ENCODE measurements at places on chromosomes 7 and 10.

DNA sequence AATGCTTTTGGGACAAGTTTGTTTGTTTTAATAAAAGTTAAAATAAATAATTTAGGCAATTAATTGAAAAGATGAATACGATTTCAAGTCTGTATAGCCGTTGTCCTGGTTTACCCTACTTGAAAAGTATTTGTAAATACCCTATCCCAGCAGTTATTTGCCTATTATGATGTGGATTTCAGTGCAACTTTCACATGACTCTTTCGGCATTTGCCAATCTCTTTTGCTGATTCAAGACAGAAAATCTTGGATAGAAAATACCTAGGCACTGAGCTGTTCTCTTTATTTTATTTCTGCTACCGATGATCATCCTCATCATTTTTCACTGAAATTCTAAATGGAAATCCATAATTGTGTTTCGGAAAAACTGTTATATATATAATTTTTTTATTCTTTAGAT, 125.9 kb upstream of the FZD8 start:
- DNase-seq, result no peak

- no peak for DNase-seq
Measured at GRCh38 chr7:12493863-12494686, 76.4 kb upstream of the SCIN start.

DNA sequence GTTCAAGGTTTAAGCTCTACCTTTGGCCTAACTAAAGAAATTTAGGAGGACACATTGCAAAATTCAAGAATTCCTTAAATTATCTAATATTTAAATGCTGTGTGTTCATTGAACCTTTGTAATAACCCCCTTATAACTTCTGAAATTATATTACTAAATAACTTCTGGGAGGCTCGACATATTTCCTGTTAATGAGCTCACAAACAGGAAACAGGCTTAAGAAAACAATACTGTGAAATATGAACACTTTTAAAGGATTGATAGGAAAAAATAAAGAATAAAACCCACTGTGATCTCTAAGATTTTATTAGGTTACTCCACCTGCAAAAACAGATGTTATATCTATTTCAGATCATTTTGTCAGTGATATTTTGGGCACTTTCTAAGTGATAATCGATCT, 74.1 kb downstream of the FOXP2 start:
- DNase-seq, result no peak

- no peak for DNase-seq
Measured at GRCh38 chr7:92685136-92686042, 95.2 kb upstream of the FAM133B start.

GRCh38 chr10:99341860-99342490, 12.8 kb downstream of the CNNM1 start:
- DNase-seq, result no peak

DNA sequence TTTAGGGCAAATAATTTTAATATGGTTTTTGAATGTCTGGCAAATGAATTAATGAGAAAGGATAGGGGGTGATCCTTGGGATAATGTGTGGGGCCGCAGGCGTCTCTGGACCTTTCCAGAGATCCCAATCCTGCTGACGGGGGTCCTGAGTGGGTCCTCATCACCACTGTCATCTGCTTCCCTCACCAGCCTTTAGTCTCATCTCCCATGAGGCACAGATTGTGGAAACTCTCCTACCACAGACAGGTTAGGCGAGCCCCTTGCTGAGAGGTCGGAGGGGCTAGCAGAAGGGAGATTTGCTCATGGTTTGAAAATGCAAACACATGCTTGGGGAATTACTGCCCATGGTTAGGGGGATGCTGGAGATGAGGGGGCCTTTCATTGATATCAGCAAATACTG, 484.6 kb downstream of the RPS24 start:
- DNase-seq, result no peak

Measured in NCI-H2081 treated with DMSO at 0.1 percent for 48 hours (cell line).